ENCODE measurements at places on chromosomes 2 and 18.

DNA sequence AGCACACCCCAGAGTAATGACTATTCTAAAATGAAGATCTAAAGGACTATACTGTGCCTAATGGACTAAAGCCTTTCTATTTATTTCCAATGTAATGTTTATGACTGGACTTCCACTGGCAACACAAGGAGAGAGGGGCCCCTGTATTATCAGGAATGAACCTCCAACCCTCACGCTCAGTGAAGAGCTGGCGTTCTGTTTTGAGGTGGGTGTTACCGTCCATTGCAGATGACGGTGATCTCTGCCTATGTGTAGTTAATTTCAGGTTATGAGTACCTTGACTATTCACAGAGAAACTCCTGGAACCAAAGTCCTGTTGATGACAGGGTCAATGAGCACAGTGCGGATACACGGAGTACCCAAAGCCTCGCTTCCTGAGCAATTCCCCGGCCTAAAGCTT lies 85.4 kb downstream of the MEP1B start:
- DNase-seq: no peak

GRCh38 chr2:8421658-8422449 lies 260.0 kb upstream of the ID2 start:
- DNase-seq: no peak

DNA sequence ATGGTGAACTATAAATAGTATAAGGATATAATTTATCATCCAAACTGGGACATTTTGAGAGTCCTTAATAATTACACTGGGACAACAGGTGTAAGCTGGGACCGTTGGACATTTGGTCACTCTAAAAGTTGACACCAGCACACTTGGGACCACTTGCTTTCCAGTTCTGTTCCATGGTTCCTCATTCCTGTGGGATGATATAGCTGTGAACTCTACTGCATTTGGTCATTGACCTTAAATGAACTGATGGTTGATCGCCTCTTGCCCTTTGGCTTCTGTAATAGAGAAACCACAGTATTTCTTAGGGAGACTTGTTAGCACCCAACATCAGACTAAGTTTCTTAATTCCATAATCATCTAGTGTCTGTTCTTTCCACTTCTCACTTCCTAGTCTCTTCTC lies 46.7 kb downstream of the EML6 start:
- no peak for DNase-seq

- no peak for DNase-seq
These were observed 8.8 kb upstream of the SNED1 start for GRCh38 chr2:240989451-240990265.

DNA sequence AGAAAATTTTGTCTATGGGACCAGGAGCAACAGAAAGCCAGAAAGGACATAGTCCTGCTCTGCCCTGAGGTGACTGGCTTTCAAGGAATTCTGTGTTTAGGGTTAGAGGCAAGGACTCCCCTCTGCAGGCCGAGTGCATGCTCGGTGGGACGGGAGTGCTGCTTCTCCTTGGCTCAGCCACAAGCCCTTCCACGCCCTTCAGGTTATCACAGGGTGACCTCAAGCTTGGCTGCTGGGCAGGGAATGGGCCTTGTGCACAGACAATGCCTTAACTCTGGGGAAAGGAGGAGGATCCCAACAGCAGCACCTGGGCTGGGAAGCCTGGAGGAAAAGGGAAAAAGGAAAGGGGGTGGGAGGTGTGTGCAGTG lies 32.8 kb downstream of the FAM178B start:
- DNase-seq: no peak

- DNase-seq: no peak
These were observed 84.9 kb downstream of the MRO start for GRCh38 chr18:50734886-50735285.

DNA sequence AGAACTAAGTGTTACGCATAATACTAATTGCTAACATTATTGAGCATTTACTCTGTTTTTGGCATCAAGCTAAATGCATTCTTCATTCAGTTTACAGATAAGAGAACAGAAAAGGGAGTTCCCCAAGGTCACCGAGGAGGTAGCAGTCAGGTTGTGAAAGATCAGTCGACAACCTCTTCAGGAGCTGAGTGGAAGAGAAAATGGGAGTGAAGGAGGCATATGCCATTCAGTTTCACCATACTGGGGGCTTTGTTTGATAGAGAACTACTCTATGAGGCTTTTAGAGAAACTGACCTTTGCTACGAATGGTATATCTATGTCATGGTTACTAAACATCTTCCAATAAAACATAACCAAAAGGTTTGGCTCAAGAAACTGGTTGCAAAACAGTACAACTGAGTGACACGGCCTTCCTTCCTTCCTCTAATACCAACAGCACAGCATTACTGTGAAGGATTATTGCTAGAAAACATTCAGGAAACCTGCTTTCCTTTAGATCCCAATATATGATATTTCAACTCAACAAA lies 112.1 kb downstream of the RBMS1 start:
- no peak for DNase-seq
